Smooth muscle cell of trachea (primary cell): ENCODE measurements at places on chromosomes 2 and 18. TPM values are rescaled to one million over a fixed set of nuclear protein-coding genes. Genes with fewer than 3 reads are reported as not detected.

Gene PTGR3
- total RNA-seq = 13.4 and 14.7 TPM in 2 replicates

Gene CCBE1
- total RNA-seq = 69.0 and 69.4 TPM in 2 replicates

Gene LBH
- total RNA-seq = 98.6 and 336 TPM in 2 replicates

Gene NPAS2
- 9.0 and 9.9 TPM in 2 replicates for total RNA-seq

Gene COL5A2
- 279 and 388 TPM in 2 replicates for total RNA-seq

Gene CROCC2
- 0.50 and 1.0 TPM in 2 replicates for total RNA-seq

Gene SAG
- not detected in 2 replicates for total RNA-seq

Gene EGR4
- 0.83 TPM in 1 of 2 replicates, not detected in the other for total RNA-seq

Gene SPDYA
- 1.2 and 2.3 TPM in 2 replicates for total RNA-seq

Gene M1AP
- total RNA-seq = not detected in 2 replicates

Gene ZDBF2
- total RNA-seq = 10.4 and 13.1 TPM in 2 replicates

Gene VSNL1
- total RNA-seq = 0.29 and 0.99 TPM in 2 replicates

Gene KYNU
- total RNA-seq = 1.2 and 5.3 TPM in 2 replicates

Gene SCLY
- 11.6 and 11.9 TPM in 2 replicates for total RNA-seq

Gene ST6GAL2
- under 0.01 TPM in 2 replicates for total RNA-seq

Gene DNAJC5G
- total RNA-seq = not detected in 2 replicates

Gene TAF4B
- 1.9 and 3.5 TPM in 2 replicates for total RNA-seq

Gene RESP18
- not detected in 2 replicates for total RNA-seq

Gene CCDC74B
- total RNA-seq = 4.8 and 9.3 TPM in 2 replicates

Gene RGPD3
- total RNA-seq = 0.29 and 0.33 TPM in 2 replicates

Gene PJVK
- 2.0 and 2.5 TPM in 2 replicates for total RNA-seq

Gene ASAP2
- total RNA-seq = 26.0 and 33.3 TPM in 2 replicates

Gene RAB12
- 60.7 and 62.1 TPM in 2 replicates for total RNA-seq

Gene MZT2A
- 66.8 and 119 TPM in 2 replicates for total RNA-seq

Gene TM4SF20
- total RNA-seq = 0.33 TPM in 1 of 2 replicates, not detected in the other

Gene ID2
- total RNA-seq = 103 and 144 TPM in 2 replicates

Gene CNDP1
- not detected in 2 replicates for total RNA-seq

Gene CNRIP1
- 23.0 and 28.1 TPM in 2 replicates for total RNA-seq

Gene CNTNAP5
- not detected in 2 replicates for total RNA-seq
